NCI-H1092 treated with DMSO at 0.1 percent for 48 hours (cell line): ENCODE measurements at places on chromosomes 12 and 14.

DNA sequence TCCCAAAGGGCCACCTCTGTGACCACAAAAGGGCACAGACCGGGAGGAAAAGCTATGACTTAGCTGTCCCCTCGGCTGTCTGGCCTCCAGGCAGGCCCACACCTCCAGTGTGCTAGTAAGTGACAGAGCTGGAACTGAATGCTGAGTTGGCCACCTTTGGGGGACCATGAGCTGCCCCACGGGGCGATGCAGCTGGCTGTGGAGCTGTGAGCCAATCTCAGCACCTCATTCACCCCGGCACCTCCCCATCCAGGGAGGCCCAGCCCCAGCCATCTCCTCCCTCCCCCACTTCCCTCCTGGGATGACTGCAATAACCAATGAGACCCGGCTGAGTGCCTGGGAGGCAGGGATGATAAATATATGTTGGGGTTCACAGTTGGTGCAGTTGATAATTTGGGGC lies 12.2 kb upstream of the TESC start:
- peak; percentile 58 for DNase-seq

DNA sequence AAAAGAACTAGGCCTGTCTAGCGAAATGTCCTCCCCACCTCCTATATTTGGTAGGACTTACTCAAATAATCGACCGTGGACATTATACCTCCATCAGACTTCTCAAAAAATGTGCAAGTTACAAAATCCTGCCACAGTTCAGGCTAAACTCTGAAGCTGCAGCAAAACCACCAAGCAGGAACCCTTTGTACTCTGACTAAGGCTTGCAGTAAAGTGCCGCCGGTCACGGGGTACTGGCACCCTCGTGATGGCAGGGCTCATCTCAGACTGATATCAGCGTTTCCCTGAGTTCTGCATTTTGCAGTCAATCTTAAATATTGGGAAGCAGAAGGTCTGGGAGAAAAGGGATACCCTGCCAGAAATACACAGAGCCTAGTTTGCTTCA lies 17.1 kb downstream of the SLC11A2 start:
- DNase-seq = no peak

DNA sequence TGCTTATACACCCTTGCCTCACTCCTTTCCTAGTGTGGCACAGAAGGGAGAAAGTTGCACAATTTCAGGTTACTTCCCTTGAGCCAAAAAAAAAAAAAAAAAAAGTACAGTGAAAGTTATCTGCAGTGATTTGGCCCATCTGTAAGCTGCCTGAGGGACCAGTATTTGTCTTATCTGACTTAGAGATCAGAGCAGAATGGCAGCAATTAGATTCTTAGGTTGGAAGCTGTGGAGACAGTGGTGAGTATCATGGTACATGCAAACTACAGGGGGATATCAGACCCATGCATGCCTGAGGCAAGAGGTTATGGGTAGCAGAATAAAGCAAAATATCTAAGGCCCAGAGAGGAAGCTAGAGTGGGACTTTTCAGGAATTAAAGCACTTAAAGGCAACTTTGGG lies 1070.7 kb upstream of the NOVA1 start:
- no peak for DNase-seq

DNA sequence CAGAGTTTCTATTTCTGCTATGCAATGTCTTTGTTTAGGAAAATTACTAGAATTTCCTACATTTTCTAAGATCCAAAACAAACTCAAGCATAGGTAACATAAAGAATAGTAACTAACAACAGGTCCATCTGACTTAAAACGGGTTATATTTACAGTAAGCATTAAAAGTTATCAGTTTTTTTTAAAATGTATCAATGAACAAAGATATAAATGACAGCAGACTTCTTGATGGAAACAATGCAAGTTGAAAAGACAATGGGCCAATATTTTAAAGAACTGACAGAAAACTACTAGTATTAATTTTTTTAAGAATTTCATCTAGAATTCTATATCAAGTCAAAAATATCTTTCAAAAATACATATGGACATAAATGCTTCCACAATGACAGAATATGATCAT lies 367.1 kb upstream of the MGAT4C start:
- no peak for DNase-seq

DNA sequence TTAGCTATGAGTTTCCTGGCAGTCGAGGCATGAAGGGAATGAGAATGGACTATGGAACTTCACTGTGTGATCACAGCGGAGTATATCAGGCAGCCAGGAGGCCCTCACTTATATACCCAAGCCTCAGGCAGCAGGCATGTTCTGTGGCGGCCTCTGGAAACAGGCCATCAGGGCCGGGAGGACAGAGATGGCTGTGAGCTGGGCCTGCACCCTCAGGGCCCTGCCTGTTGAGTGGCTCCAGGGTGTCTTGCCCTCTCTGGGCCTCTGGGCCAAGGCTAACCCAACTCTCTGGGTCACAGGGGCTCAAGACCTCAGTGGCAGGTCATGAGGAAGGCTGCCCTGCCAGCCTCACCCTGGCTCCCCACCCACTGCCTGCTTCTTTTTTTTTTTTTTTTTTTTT lies 33.9 kb upstream of the RCOR1 start:
- no peak for DNase-seq

GRCh38 chr12:48189331-48190125 lies 6.1 kb downstream of the CCDC184 start:
- DNase-seq = peak; percentile 87

DNA sequence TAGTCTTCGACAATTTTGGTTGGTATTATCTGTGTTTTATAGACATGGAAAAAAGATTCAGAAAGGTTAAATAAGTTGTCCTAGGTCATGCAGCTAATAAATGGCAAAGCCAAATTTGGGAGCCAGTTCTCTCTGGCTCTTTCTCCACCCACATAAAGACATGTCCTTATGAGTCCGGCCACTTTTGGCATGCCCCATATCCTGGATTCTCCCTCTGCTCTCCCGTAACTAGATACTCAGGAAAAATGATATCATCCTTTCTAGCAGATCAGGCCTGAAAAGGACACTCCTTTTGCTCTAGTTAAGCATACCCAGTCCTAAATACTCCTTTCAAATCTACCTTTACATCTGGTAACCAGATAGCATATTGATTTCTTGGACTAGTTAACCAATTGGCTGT lies 64.4 kb downstream of the TTLL5 start:
- no peak for DNase-seq

DNA sequence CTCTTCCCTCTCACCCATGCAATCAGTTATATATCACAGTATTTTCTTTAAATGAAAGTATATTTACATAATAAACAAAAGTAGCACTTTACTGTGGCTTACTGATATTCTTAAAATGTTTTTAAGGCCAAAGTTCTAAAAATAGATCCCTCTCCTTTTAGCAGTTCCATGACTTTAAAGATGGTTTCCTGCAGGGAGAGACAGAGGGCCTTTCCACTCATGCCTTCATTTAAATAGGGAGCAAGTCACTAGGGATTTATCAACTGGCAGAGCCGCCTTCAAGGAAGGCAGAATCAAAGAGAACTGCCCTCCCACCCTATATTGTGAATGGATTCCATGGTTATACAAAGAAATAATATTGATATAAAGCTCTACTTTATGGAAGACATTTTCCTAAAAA lies 55.5 kb downstream of the DUSP16 start:
- DNase-seq = no peak

DNA sequence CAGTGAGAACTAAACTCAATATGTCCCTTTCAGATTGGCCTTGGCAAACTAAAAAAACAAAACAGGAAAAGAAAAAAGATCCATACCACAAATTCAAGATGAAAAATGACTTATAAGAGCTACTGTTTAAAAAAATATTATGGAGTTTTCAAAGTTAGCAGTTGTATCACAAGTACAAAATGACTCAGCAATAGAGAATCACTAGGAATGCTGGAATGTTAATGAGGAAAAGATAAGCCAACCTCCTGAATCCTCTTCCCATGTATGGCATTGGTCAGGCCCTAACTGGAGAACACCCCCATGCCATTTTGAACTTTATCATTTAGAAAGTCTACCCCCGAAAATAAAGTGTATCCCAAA lies 62.2 kb downstream of the PPP1R36 start:
- DNase-seq = no peak

- no peak for DNase-seq
Measured at GRCh38 chr12:122230798-122231197, 4.9 kb upstream of the DIABLO start.

GRCh38 chr14:71289536-71289935 lies 382.3 kb downstream of the PCNX1 start:
- no peak for DNase-seq

DNA sequence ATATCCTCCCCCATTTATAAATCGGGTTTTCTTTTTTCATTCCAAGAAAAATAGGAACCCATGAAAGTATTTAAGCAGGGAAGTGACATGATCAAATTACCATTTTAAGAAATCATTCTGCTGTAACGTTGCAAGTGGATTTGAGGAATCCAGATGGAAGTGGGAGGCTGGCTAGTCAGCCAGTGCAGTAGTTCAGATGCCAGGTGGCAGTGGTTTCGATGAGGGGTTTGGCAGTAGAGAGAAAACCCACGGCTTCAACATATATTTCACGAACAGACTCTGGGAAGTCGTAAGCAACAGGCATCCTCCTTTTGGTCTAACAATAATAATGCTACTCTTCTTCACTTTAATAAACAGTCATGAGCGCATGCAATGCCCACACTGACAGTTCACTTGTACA lies 25.0 kb downstream of the PDZRN4 start:
- DNase-seq = no peak

DNA sequence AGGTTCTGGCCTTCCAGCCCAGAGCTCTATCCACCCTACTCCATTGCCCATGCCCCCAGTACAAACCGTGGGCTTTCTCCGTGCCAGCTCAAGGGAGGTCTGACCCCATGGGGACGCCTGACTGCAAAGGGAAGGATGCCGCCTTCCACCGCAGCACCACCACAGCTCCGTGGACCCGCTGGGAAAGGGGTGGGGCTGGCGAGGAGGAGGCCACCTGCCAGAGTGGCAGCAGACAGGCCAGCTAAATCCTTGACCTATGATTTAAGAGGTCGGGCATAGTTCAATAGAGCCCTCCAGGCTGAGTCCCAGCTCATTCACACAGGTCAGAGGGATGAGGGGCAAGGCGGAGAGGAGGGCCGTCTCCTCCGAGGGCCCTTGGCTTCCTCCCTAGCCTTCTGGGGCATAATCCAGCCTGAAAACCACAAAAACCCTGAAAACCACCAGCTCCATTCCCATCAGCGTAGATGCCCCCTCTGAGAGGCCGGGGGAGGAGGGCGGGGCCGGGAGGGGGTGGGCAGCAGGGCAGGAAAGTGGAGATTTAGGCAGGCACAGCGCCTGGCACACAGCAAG lies 14.9 kb upstream of the FIGNL2 start:
- no peak for DNase-seq

GRCh38 chr14:54565785-54566409 lies 1.0 kb upstream of the SAMD4A start:
- DNase-seq = peak; percentile 31

DNA sequence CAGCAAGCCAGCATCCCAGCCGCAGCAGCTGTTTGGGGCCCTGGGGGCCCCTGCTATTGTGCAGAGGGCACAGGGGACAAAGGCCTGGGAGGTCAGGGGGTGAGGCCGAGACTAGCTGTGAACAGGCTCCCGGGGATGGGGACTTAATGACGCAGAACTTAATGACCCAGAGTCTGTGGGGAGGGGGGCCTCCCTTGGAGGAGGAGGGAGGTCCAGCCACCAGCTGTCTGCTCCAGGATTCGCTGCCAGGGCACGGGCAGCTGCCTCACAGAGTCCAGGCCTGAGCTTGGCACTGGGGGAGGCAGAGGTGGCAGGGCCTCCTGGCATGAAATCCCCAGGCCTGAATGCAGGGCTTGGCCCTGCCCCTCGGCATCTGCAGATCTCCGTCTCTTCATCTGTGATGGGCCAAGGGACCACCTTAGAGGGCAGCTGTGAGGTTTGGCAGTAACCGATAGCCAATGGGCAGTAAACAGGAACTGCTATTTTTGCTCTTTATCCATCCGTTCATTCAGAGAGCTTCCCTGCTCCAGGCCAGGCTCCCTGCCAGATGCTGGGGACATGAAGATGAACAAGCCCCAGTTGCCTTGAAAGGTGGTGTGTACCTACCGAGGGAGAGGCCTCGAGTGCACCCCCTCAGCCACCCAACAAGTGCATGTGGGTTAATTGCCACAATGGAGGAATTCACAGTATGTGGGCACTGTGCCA lies 6.7 kb downstream of the FAM222A start:
- DNase-seq = peak; percentile 50

DNA sequence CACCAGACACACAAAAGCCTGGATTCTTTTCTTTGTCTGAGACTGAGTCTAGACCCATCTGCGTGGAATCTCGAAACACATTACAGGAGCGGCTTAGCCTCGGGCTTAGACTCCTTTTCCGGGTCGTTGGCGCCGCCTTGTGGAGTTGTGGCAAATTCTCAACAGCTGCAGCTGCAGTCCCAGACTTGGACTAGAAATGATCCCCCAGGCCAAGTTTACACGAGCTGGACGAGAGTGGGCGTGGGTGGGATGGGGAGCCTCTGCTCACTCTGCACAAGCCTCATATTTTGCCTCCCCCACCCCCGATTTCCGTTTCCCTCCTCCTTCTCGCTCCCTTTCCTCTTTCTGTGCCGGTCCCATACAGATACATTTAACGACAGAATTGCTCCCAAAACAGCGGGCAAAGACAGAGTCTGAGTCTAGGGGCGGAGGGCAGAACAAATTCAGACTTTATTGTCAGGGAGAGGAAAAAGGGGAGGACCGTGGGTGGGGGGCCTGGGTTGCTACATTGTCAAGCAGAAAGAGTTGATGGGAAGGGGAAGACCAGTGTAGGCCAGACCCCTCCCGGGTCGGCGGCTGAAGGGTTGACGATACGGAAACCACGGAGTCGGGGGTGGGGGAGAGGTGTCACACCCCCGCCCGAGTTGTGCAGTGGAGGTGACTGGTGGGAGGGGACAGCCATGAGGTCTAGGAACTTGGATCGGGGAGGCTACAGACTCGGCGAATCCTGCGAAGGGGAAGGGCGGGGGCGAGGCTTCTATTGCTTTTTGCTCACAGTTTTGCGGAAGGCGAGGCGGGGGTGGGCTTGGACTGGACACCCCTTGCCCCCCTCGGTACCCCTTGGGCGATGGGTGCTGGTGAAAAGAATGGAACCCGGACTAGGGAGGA lies 4.7 kb upstream of the GPR84 start:
- DNase-seq = peak; percentile 85

GRCh38 chr12:25207411-25207810 lies 12.4 kb downstream of the ETFRF1 start:
- no peak for DNase-seq

GRCh38 chr12:48489012-48489411 lies 6.7 kb downstream of the C12orf54 start:
- DNase-seq = no peak

GRCh38 chr12:56574210-56574609 lies 52.6 kb downstream of the RBMS2 start:
- DNase-seq = no peak

DNA sequence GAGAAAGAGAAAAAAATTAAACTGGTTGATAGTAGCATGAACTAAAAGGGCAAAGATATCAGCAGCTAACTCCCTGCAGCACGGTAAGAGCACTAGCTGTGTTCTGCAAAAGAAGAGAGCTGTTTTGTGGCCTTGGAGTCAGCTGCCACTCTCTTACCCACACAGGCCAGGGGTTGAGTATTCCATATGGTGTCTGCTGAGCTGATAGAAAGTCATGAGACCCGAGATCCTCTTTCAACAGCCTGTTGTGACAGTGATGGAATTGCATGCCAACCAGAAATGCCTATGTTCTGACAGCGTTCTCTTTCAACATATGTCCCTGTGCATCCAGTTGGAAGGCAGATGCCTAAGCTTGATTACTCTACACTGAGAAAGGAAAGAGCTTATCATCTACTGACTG lies 39.9 kb downstream of the TMTC1 start:
- DNase-seq = no peak
